Right ventricle myocardium inferior (tissue), 1 donor: ENCODE measurements at places on chromosomes 7 and 10.
A peak's percentile ranks its signal among the peaks of the same experiment; 100 is the strongest.

DNA sequence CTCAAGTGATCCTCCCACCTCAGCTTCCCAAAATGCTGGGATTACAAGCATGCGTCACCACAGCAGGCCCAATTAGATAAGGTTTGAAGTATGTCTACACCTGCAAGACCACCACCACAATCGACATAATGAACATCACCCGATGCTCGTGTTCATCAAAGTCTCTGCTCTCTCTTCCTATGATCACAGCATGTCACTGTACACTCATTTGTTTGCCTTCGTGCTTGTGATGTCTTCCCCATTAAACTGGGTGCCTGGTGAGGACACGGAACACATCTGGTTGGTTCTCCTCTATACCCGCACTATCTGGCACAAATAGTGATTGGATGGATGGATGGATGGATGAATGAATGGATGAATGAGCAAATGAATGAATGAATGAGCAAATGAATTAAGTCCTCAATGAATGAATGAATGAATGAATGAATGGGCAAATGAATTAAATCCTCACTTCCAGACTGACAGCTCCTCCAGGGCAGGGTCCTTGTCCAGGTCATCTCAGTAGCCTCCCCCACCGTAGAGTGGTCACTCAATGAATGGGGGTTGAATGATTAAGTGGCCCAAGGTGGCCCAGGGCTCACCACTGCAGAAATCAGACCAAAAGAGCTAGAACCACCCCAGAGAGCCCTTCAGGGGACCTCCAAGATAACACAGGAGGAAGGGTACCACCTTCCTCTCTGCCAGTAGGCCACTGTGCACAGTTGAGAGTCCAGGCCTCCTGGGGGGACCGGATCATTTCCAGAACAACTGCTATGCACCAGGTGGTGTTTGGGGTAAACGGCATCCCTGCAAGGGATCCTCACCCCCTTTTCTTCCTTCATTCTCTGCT is 101.9 kb upstream of the TNRC18 start:
- peak; percentile 47 for DNase-seq

DNA sequence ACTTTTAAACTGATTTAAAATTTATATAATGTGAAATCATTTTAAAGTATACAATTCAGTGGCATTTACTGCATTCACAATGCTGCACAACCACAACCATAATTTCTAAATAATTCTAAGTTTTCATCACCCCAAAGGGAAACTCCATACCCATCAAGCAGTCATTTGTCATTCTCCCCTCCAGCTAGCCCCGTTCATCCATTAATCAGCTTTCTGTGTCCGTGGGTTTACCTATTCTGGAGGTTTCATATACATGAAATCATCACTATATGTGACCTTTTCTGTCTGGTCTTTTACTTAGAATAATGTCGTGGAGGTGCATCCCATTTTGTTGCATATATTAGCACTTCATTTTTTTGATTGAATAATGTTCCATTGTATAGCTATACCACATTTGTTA is 214.1 kb downstream of the ADK start:
- DNase-seq: no peak

DNA sequence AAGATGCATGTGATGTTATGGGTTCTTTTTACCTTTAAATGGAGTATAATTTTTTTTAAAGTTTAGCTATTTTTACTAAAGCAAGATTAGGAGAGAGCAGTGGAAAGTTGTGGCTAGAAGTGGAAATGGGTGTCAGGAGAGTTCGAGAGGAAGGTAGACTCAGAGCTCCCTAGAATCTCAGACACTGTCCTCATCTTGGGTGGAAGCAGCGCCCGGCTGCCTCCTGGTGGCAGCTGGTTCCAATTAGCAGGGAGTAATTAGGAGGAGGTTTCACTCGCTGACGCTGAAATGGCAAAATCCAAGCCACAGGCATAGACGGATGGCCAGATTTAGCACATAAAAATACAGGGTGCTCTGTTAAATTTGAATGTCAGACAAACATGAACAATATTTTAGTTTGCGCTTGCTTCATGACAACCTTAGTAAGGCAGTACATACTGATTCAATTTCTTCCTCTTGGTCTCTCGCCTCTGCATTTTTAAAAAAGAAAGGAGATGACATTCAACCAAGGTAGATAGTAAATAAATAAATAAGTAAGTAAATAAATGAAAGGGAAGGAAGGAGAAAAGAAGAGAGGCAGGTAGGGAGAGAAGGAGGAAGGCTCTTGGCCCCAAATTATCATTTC is 58.5 kb downstream of the LGI1 start:
- DNase-seq: peak; percentile 85

GRCh38 chr10:49694466-49694865 is 15.0 kb downstream of the C10orf53 start:
- no peak for DNase-seq

DNA sequence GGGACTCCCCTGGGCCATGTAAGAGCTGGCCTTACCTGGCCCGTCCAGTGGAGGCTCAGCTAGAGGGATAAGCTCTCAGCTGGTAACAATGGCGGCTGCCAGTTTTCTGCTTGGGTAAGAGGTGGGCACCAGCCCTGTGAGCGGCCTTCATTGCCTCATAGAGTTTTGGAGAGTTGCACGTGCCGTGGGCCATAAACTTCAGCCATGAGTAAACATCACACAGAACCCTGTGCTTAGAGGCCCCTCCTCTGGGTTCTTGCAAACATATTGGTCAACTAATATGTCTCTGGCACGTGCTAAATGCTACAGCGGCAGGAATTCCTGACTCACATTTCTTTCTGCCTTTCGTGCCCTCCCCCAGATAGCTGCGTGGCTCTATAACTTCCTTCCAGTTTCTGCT is 103.9 kb upstream of the LEP start:
- DNase-seq: no peak

DNA sequence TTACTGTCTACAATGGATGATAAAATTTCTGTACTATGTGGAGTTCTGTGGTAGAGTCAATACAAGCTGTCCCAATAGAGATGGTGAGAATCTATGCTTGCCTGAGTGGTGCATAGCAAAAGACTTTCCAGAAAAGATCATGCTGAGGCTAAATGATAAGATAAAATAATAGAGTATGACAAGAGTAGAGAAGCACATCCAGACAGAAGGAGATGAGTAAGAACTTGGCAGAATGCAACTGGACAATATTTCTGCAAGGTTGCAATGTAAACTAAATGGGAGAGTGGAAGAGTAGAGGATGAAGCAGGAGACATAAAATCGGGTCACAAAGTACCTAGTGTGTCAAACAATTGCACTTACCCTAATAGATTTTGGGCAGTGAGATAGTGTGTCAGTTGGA is 347.6 kb downstream of the MDFIC start:
- no peak for DNase-seq

GRCh38 chr7:56062382-56062781 is 1.7 kb upstream of the SUMF2 start:
- DNase-seq: no peak

- DNase-seq: no peak
Measured at GRCh38 chr7:79504607-79505389, 51.3 kb upstream of the MAGI2 start.

DNA sequence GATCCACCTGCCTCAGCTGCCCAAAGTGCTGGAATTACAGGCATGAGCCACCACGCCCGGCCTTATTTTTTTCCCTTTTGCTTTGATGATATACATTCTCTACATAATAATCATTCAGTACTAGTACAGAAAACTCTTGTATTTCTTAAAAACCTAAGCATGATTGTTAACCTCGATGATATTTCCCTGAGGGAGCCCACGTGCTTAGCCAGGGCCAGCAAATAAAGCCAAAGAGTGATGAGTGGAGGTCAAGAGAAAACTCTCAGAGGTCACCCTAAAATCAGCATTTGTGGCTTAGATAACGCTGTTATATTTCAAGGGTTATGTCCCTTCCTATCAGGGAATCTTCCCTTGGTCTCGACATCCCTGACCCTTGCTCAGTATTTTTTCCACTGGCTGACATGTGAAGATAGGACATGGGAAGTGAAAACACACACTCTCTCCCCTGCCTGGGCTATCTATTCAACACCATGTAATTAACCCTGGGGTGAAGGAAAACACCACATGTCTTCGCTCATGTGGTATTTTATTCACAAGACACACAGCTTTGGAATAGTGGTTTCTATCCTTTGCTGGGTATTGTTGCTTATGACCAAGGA is 12.6 kb downstream of the FAM200A start:
- DNase-seq: no peak

- DNase-seq: no peak
Measured at GRCh38 chr10:3567291-3567963, 217.6 kb downstream of the KLF6 start.

GRCh38 chr10:106311590-106311989 is 852.9 kb downstream of the SORCS1 start:
- no peak for DNase-seq

DNA sequence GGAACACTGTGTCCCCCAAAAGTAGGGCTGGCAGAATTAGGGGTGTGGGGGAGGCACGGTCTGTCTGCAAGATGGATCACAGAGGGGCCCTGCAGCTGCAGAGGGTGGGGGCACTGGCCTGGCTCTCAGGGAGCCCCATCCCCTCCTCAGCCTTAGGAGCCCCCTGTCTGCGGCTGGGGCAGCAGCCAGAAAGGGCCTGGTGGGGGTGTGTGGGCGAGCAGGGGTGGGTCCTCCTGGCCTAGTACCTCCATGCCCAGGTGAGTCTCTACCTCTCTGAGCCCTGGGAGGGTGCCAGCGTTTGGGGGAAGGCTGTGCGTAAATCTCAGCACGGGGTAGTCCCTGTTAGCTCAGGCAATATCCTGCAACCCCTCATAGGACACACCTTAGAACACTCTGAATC is 280.5 kb upstream of the PPP2R2D start:
- no peak for DNase-seq

- no peak for DNase-seq
Measured at GRCh38 chr10:131561897-131562296, 250.4 kb upstream of the TCERG1L start.

GRCh38 chr7:157526005-157526912 is 189.5 kb downstream of the DNAJB6 start:
- DNase-seq: no peak

DNA sequence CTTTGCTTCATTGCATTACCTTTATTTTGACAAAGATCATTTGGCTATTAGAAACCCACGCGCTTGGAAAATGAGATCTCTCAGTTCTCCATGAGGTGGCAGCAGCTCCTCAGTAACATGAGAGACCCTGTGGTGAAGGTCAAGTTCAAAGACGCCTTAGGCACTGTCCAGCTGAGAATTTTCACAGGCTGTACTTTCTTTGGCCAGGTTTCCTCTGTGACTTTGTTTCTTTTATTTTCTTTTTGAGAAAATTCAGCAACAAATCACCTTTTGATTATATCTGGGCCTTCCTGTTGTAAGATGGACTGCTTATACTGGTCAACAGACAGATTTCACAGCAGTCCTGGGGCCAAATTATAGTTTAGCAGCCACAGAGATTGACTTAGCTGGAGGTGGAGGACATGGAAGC is 54.5 kb downstream of the RAB18 start:
- DNase-seq: no peak

DNA sequence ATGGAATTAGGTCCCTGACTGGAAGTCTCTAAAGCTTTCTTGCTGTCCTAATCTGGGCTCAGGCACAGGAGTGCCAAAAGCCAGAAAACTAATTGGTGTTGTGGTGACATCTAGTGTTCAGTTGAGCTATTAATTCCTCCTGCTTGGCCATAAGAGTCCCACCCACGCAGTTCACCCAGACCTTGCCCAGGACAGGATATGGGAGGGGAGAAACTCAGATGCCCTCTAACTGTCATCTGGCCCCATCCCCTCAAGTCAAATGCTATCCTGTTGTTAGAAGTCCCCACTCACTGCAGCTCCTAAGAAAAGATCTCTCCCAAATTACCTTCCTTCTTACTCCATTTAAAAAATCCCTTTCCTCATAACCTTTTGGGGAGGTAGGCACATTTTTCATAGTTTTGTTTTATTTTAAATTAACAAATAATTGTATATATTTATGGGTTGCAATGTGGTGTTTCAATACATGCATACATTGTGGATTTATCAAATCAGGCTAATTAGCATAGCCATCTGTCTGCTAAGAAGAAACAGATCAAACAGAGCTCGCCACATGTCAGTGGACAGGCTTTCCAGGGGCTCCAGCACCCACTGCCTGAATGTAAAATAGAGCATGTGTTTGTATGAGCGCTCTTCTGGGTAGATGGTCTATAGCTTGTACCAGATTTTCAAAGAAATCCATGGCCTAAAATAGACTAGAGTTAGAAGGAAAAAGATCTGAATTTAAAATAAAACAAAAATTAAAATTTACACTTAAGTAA is 84.0 kb downstream of the GSAP start:
- DNase-seq: peak; percentile 67

GRCh38 chr10:72793752-72794151 is 99.8 kb upstream of the OIT3 start:
- DNase-seq: no peak

DNA sequence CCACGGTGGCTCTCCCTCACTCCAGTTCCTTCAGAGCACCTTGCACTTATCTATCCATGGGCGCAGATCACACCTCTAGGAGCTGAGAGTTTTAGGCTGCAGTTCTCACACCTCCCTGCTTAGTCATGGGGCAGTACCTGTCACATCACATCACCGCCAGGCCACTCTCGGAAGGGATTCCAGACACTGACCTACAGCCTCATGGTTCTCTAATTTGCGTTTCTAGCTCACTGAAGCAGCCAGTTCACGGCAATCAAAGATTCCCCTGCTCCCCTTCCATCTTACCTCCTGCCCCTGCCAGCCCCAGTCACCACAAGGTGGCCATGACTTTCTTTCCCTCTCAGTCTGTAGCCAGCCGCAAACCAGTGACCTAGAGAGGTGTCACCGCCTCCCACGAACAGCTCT is 34.2 kb downstream of the ADRB1 start:
- DNase-seq: no peak

DNA sequence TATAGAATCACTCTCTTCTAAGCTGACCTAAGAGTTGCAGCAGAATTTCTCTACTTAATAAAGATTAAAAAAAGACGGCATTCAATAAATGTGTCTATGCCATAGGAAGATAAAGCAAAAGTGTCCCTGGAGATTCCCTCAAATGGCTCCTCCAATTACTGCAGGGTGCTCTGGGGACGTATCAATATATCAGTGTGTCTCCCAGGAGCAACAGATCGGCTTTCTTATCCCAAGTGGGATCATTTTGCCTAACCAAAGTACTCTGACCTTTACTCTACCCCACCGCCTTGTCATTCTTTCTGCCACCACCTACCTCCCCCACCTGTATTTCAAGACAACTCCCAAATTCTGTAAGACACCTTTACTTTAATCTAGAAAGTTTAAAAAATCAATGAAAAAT is 202.0 kb upstream of the SEMA3C start:
- no peak for DNase-seq

- DNase-seq: peak; percentile 96
Measured at GRCh38 chr7:101165075-101165957, at the start of gene VGF. Gene VGF, minus strand, starts transcription at chr7:101165569. Its CDS starts 726 bp downstream, at chr7:101164843.

DNA sequence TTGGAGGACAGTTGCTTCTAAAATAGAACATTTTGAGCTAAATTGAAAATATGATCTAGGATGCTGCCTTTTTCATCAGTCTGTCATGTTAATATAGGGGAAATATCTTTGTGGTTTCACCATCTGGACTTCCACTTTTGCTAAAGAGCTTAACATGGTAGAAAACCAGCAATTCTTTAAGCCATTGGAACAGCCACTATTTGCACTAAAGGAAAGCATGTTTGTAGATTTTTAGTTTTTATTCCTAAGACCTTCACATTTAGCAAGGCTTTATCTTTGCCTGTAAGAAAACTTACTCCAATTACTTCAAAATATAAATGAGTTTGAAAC is 291.0 kb downstream of the RNLS start:
- DNase-seq: no peak

GRCh38 chr10:100730725-100731406 is 14.5 kb upstream of the PAX2 start:
- DNase-seq: no peak

- DNase-seq: no peak
Measured at GRCh38 chr7:117790731-117791130, 82.5 kb downstream of the CTTNBP2 start.

GRCh38 chr7:105028004-105028403 is 14.0 kb downstream of the KMT2E start:
- no peak for DNase-seq
